ENCODE measurements at places on chromosomes 12 and 14.

DNA sequence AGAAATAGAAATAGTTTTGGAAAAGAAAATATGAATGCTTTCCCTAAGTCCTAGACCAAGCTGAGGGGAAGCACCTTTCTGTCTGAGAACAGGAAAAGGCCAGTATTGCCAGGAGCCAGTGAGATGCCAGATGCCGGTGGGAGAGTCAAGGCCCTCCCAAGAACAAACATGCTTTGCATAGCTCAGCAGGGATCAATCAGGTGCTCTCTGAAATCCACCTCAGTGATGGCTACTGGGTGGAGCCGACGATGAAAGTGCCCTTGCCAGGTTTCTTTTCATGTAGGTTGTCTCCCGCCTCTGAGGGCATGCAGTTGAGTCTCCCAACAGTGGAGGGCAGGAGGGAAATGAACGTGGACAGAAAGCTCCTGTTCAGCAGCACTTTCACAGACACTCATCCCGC, 28.3 kb downstream of the DEGS2 start:
- no peak for DNase-seq

DNA sequence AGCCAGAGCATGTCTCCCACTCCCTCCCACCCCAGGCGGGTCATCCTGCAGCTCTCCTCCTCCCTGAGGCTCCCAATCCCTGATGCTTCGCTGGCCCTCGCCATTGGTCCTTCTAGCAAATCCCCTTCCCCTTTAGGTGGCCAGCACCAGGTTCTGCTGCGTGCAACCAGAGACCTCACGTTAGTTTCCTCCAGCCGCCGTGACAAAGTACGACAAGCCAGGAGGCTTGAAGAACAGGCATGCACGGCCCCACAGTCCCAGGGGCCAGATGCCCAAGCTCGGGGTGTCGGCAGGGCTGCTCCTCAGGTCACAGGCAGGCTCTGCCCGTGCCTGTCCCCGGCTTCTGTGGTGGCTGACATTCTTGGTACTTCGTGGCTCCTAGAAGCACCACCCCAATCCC, 95.8 kb downstream of the RIMBP2 start:
- DNase-seq, result no peak

DNA sequence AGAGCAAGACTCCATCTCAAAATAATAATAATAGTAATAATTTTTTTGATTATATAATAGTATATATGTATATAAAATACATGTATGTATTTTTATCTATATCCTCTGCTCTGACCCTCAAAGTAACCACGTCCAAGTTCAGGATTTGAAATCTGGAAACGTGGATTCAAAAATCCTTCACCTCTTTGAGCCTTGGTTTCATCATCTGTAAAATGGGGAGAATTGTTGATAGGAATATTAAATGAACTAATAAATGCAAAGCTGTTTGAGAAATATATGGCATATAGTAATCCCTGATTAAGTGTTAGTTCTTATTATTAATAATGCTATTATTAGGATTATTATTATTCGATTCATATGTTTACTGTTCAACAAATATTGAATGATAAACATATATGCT, 2.6 kb downstream of the P2RX7 start:
- no peak for DNase-seq

DNA sequence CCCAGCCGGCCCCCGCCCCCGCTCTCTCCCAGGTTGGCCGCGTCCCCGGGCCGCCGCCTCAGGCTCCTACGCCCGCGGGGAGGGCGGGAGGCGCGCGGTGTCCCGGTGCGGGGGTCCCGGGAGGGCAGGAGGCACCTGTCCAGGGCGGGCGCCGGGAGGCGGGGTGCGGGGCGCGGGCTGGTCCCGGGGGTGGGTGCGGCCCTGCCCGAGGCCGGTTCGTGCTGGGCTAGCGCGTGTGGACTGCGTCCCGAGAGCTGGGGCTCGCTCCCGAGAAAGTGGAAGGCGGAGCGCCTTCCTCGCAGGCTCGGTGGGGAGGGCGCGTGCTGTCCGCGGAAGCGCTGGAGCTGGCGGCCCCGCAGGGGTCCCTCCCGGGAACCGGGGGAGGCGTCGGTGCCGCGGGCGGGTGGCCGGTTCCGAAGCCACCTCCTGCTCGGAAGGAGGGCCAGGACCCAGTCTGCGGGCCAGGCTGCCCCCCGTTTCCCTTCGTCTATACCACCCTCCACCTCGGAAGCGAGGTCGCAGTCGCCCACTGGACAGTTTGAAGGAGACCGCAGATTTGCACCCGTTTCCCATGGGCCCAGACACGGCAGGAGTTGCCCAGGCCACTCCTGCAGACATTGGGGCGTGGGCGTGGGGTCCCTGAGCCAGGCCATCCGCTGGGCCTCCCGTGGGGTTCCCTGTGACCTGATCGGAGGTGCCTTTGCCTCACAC, 636 bp downstream of the ZFYVE21 start:
- DNase-seq, result no peak

DNA sequence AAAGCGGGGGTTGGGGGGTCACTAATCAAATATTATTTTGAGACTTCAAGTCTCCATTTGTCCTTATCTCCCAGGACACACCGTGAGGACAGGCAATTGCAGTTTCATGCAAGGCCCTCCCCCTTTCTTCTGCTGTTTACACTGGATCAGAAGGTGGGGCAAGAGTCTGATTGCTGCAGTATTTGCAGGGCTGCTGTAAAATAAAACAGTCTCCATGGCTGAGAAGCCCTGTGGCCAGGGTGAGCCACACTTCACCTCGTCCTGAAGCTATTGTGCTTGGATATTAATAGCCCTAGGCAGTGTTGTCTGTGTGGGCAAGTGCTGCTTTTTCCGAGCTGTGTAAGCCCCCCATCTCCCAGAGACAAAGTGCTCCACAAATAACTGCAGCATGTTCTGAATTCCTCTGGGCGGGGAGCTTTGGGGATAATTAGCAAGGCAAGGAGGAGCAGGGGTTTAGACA, 187.4 kb upstream of the NTF3 start:
- no peak for DNase-seq

- no peak for DNase-seq
These were observed 10.4 kb upstream of the NOPCHAP1 start for GRCh38 chr12:104975587-104976343.

- DNase-seq, result no peak
These were observed 12.6 kb downstream of the CMTM5 start for GRCh38 chr14:23389396-23389795.

- DNase-seq, result no peak
These were observed 962.5 kb downstream of the DIO2 start for GRCh38 chr14:79248771-79249170.

GRCh38 chr14:96681829-96682228, 115.4 kb upstream of the VRK1 start:
- DNase-seq, result no peak

DNA sequence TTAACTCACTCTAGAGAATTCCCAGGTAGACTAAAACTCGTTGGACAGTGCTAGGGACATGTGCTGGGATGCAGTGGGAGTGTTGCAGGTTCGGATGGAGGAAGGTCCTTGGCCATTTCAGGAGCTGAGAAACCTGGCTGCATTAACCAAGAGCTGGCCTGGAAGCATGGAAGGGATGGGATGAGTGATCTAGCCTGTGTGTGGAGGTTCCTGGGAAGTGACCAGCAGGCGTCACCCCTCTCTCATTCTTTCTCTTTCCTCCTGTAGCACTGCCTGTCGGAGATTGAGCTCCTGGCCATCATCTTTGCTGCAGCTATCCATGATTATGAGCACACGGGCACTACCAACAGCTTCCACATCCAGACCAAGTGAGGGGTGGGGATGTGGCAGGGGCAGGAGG, 15.6 kb downstream of the PPP1R1A start:
- DNase-seq, result no peak

DNA sequence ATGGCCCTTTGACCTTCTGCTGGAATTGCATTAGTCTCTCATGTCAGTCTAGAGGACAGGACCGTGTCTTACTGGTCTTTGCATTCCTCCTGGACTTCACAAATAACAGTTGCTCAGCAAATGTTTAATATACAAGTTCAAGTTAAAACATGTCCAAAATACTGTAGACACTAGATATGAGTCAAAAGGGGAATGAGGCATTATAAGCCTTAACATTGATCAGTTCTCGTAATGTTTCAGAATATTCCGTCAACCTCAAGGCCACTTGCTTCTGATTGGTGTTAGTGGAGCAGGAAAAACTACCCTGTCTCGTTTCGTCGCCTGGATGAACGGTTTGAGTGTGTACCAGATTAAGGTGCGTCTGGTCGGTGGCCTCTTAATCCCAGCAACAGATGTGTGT, 59.9 kb downstream of the HSP90AA1 start:
- no peak for DNase-seq

DNA sequence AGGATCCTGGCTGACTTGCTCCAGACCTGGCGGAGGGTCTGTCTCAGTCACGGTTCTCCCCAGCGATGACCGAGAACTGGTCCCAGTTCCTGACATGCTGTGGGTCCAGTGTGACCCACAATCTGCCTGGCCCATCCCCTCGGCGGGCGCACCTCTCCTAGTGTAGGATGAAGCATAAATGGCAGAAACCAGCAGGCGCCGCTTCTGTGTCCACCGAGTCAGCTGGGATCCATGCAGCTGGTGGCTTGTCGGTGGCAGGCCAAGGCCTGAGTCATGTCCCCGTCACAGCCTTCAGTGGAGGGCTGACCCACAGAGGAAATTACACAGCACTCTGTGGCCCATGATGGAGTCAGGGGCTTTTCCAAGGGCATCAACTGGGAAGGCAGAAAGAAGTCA, 38.5 kb downstream of the NFKBIA start:
- no peak for DNase-seq

DNA sequence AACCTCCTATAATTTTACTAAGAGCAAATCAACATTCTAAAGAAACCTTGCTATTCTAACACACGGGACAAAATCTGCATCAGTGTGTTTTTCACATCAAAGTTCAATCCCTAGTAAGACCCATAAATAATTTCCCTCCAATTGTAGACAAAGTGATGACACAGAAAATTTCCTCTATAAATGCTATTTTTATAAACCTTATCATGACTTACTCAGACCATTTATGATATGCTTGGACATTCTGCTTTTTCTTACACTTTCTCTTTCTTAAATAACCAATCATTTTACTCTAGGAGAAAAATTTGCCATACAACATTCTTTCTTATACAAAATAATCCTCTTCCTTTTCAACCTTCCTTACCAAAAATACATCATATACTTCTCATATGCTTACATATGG, 67.0 kb downstream of the SDR9C7 start:
- DNase-seq, result no peak

DNA sequence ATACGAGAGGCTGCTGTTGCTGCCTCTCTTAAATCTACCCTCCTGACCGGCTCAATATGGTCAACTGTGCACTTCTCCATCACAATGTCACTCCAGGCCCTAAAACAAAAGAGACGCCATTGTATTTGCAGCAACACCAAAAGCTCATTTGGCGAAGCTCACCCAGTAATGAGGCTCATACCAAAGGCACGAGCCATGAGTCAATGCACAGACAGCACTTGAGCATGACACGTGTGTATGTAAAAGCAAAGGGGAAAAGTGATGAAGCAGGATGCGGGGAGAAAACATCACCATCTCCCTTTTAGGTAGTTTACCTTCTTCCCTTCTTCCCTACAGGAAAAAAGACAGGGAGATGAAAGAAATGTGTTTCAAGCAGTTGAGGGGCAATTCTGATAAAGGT, 150.3 kb downstream of the FOXN3 start:
- DNase-seq, result no peak

DNA sequence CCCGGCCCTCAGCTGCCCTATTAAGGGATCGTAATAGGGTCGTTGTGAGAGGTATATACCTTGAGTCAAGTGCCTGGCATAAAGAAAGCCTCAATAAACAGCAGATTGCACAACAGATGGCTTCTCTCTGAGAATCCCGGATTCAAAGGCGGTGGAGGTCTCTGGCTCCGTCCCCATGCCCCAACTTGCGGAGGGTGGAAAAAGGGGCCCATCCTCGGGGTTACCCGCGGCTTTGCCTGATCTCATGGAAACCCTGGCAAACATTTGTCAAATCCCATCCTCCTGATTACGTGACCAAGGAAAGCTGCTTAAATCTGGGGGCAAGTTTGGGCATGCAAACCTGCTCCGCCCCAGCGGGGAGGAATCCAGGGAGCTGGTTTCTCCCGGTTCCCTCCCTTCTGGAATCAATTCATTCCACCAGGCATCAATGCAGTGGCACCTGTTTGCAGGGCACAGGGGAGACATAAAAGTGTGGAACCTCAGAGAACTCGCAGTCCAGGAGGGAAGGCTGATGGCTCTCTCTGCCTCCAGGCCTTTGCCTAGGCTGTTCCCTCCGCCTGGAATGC, 12.3 kb downstream of the TRPV4 start:
- DNase-seq, result no peak

DNA sequence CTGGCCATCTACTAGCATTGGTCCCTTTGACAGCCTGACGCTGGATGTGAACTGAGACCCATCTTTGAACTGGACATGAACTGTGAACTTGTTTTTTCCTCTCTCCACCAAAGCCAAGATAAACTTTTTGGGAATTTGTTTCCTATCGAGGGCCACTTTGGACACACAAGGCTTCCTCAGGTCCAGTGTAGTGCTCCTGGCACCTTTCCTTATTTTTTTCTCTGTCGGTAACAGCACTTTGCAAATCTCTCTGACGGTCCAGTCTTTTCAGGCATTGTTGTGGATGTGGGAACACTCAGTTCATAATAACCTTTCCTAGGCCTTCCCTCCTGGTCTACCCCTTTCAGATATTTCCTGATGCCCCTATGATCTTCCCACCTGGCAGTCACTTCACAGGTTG, 5.0 kb downstream of the KCNA1 start:
- no peak for DNase-seq

DNA sequence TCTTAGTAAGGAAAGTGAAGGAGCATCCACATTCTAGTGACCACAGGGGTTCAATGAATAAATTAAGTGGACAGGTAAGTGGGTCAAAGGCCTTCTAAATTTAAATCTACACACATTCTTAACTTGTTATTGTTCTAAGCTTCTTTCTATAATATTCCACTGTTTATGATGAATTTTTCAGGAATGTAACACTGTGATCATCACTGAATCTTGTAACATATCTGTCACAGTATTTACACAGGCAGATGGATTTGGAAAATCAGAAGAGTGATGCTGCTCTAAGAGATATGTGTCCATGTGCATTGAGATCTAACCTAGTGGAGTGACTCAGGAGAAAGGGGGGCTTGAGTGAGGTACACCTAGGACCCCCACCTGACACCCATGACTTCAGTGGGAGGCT, 115.4 kb upstream of the OVCH1 start:
- no peak for DNase-seq

DNA sequence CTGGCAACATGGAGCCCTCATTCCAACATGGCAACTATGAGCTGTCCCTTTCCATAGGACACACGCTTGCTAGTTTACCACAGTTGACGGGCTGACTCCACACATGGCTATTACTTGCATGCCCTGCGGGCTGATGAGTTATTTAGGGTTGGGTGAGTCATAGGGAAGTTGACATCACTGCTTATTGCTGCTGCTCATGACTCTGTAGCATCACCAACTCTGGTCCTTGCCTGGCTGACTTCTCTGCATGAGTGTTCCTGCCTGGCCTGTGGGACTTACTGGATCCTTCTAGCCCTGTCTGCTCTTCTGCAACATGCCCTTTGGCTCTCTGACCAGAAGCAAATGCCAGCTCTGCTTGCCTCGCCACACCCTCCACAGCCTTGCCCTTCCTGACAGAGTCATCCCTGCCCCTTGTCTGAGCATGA, 199.5 kb downstream of the ANO6 start:
- no peak for DNase-seq

GRCh38 chr12:58176296-58176869, 235.0 kb downstream of the ATP23 start:
- DNase-seq, result no peak

GRCh38 chr14:95300002-95300696, 19.6 kb downstream of the CLMN start:
- DNase-seq, result no peak

Data from NCI-H1417 treated with DMSO at 0.1 percent for 48 hours (cell line).